Sigmoid colon (tissue), 7 donors: ENCODE measurements at places on chromosomes 11 and 22. TPM values are rescaled to one million over a fixed set of nuclear protein-coding genes. Genes with fewer than 3 reads are reported as not detected.

The SLC22A6 gene
- not detected for total RNA-seq

- no peaks in the 10 kb centered on the region for H3K36me3 ChIP-seq
- H3K4me1 ChIP-seq, result no peaks in the 10 kb centered on the region
- H3K27me3 ChIP-seq, result peaks cover 4% of the 10 kb centered on the region
- H3K4me3 ChIP-seq, result no peak overlapping the region
Measured at GRCh38 chr11:65147352-65148075, 13.2 kb upstream of the SYVN1 start.

The FOLR2 gene
- 44.8 TPM for total RNA-seq

- no peak overlapping the region for H3K4me3 ChIP-seq
- no peaks in the 10 kb centered on the region for H3K4me1 ChIP-seq
- H3K27me3 ChIP-seq, result no peaks in the 10 kb centered on the region
- H3K36me3 ChIP-seq, result no peaks in the 10 kb centered on the region
Measured at GRCh38 chr11:46252373-46252914, 25.0 kb upstream of the CREB3L1 start.

DNA sequence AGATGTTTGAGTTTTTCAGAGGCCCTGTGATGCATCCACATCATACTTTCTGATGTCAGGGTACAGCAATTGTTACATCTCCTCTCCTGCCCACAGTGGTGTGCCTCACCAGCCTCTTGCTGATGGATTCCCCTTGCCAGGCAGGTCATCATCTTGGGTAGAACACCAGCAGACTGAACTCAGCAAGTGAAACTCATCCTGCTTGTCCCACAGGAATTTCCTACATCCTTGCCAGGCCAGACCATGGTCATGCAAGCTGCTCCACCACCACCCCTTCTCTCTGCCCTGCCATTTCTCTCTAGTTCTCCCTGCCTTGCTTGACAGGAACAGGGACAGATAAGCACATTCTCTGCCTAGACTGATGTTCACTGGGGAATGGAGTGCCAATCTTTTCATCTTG lies 85.9 kb downstream of the PAX6 start:
- no peaks in the 10 kb centered on the region for H3K4me1 ChIP-seq
- H3K27me3 ChIP-seq, result no peaks in the 10 kb centered on the region
- DNase-seq, result no peak
- no peak overlapping the region for H3K4me3 ChIP-seq
